ENCODE measurements at places on chromosomes 3 and 15. TPM values are rescaled to one million over a fixed set of nuclear protein-coding genes. Genes with fewer than 3 reads are reported as not detected.

The ISLR2 gene
- not detected for polyA plus RNA-seq

The SLC25A20 gene
- polyA plus RNA-seq, result 30.0 TPM

The CAND2 gene
- 5.8 TPM for polyA plus RNA-seq

The SEMA3F gene
- 14.7 TPM for polyA plus RNA-seq

The NANOGP8 gene
- 0.15 TPM for polyA plus RNA-seq

The IL5RA gene
- not detected for polyA plus RNA-seq

The BCHE gene
- polyA plus RNA-seq, result 2.4 TPM

The ZNF80 gene
- not detected for polyA plus RNA-seq

The CEP63 gene
- 16.3 TPM for polyA plus RNA-seq

The CA12 gene
- 55.5 TPM for polyA plus RNA-seq

The WNT5A gene
- 168 TPM for polyA plus RNA-seq

The TUSC7 gene
- not detected for polyA plus RNA-seq

The ARL6IP5 gene
- 150 TPM for polyA plus RNA-seq

The TP53BP1 gene
- 85.6 TPM for polyA plus RNA-seq

The ADGRG7 gene
- not detected for polyA plus RNA-seq

The IQCH gene
- 0.95 TPM for polyA plus RNA-seq

The CELSR3 gene
- 0.55 TPM for polyA plus RNA-seq

The ERICH6 gene
- not detected for polyA plus RNA-seq

The RPL39L gene
- 14.4 TPM for polyA plus RNA-seq

The XYLB gene
- polyA plus RNA-seq, result 4.0 TPM

The AQR gene
- polyA plus RNA-seq, result 25.2 TPM

The TGM5 gene
- not detected for polyA plus RNA-seq

The C3orf70 gene
- 0.79 TPM for polyA plus RNA-seq

The TEX55 gene
- not detected for polyA plus RNA-seq

The GABRA5 gene
- 3.6 TPM for polyA plus RNA-seq

The ERC2 gene
- 0.06 TPM for polyA plus RNA-seq

The TNFSF10 gene
- polyA plus RNA-seq, result 2.3 TPM

The PLXNB1 gene
- 18.3 TPM for polyA plus RNA-seq

The SMCO1 gene
- not detected for polyA plus RNA-seq

The ATRIP gene
- 5.1 TPM for polyA plus RNA-seq

The DAZL gene
- polyA plus RNA-seq, result not detected

The GP5 gene
- 0.10 TPM for polyA plus RNA-seq

The PPP1R14D gene
- polyA plus RNA-seq, result not detected

The NPAP1 gene
- polyA plus RNA-seq, result not detected

The SLC38A3 gene
- polyA plus RNA-seq, result 0.11 TPM

The CFAP91 gene
- not detected for polyA plus RNA-seq

Measured in AG04450 (cell line).